CD4-positive, alpha-beta T cell treated with Interferon gamma for 1 hour (primary cell): ENCODE measurements at places on chromosomes 16 and 17.

GRCh38 chr17:30921544-30922196 is at the start of gene ADAP2:
ADAP2 (plus strand) TSS chr17:30921945; CDS start chr17:30922015, 70 bp downstream.
- peak; percentile 45 for DNase-seq

DNA sequence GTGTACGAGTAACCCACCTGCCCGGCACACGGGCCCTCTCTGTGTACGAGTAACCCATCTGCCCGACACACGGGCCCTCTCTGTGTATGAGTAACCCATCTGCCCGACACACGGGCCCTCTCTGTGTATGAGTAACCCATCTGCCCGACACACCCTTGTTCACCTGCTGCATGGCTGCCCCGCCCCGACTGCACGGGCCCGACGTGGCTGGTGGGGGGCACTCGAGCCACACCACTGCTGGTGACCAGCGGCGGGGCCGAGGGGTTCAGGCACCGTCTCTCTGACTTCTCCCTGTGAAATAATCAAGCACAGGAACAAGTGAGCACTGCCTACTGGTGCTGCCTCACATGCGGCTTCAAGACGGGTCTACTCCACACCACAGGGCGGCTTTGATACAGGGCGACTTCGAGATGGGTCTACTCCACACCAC is 22.1 kb downstream of the MAP1LC3B start:
- DNase-seq = no peak

- no peak for DNase-seq
Observed at GRCh38 chr17:2241823-2242222, 61.8 kb downstream of the SMG6 start.

- no peak for DNase-seq
Observed at GRCh38 chr16:78877114-78877655, 723.4 kb downstream of the MAF start.

- DNase-seq = no peak
Observed at GRCh38 chr17:59423137-59423724, 91.8 kb downstream of the YPEL2 start.

- no peak for DNase-seq
Observed at GRCh38 chr16:66886914-66887313, 6.6 kb downstream of the PDP2 start.

DNA sequence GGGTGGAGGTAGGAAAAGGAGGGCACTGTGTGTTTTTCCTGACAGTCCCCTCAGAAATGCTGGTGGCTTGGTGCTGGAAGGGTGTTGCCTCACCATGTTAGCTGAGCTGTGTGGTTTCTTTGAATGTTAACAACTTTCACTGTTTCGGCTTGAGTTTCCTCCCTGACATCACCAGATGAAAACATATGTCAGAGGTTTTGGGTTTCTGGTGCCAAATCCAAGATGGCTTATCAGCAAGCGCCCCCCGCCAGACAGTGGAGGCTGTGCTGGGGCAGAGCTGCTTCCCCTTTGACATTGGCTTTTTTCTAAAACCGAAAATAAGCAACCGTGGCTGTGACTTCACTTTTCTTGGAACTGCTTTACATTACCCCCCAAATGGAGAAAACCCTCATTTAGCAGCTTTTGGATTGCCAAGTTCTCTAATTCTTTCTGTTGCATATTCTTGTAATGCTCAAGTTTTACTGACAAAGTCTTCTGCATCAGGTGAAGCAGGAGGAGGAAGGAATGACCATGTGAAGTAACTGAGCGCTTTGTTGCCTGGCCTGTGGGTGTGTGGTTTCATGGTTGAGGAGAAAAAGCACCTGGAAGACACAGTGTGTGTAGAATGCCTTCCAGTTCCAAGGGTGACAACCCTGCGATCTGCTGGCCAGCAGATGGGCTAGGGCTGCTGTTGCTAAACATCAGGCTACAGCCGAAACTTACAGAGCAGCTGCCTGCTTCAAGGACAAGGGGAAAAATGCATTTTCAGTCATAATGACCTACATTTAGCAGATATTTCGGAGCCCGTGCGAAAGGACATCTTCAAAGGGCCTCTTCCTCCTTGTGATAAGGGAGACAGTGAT is 9.7 kb downstream of the RMI2 start:
- peak; percentile 76 for DNase-seq

DNA sequence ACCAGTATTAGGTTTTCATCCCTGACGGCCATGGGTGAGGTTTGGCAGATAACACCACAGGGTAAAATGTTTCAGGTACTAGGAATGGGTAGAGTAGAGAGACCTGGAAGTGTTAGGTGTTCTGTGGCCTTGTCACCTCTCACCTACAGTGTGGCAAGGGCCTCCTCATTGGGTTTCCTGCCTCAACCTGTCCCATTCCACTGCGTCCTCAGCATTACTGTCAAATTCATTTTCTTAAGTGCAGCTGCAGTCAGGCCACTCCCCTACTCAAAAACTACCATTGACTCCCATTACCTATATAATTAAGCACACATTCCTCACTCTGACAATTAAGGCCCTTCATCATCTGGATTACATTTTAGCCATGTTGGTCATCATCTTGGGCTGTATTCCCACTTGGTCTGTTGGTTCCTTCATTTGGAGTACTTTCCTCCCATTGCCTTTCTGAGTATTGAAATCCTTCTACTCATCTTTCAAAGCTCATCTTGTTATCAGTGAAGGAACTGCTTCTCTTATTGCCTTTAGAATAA is 64.5 kb downstream of the NUP88 start:
- DNase-seq = no peak

DNA sequence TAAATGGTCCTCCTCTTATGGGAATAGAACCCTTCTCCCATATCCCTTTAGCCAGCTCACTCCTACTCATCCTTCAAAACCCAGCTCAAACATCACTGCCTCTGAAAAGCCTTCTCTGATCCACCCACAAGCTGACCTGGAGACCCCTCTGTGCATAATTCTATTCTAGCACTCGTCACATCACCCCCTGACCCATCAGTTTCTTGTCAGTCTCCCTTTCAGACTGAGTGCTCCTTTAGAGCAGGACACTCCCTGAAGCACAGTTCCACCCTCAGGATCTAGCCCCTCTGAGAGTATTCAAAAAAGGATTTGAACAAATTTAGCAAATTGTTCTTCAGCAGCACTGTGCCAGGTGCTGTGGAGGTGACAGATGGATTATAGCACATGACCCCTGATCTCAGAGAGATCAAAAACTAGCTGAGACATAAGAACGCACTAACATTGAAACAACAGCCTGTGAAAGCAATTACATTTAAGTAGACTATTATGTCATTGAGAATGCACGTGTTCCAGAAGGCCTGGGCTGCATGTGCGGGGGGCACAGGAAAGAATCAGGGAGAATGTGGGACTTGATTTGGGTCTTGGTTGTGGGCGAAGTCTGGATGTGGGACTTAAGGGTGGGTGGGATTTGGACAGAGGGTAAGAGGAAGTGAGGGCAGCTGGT is 43.5 kb downstream of the MRPS23 start:
- DNase-seq = no peak

DNA sequence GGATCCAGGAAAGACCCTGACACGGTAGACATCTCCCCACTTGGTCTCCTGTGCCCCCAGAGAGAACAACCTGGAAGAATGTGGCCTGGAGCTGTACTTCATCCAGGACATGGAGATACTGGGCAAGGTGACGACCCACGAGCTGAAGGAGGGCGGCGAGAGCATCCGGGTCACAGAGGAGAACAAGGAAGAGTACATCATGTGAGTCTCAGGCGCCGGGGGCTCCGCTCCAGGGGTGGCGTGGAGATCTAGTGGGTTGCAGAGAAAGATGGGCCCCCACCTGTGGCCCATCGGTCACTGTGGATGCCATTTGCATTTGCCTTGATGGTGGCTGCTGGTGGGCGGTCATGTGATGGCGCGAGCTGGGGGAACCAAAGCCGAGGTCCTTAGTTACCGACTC is 14.9 kb upstream of the CLEC18A start:
- no peak for DNase-seq

DNA sequence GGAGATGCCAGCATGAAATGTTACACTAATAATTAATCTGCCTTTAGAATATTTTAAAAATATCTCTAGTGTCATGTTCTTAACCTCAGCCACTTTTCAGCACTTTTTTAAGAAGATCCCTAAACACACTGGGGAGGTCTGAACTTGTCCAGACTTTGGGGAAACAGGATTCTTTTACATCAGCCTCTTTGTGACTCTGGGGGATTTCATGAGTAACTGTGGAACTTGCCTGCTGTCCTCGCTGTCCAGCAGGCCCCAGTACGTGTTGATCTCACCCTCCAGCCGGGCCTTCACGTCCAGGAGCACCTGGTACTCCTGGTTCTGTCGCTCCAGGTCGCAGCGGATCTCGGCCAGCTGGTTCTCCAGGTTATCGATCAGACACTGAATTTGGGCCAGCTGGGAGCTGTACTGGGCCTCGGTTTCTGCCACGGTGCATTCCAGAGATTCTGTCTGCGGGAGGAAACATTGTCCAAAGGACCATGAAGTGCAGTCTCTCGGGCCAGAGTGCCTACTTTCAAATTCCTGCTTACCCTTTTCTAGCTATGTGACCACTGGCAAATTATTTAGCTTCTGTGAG is 5.5 kb downstream of the KRT40 start:
- no peak for DNase-seq

DNA sequence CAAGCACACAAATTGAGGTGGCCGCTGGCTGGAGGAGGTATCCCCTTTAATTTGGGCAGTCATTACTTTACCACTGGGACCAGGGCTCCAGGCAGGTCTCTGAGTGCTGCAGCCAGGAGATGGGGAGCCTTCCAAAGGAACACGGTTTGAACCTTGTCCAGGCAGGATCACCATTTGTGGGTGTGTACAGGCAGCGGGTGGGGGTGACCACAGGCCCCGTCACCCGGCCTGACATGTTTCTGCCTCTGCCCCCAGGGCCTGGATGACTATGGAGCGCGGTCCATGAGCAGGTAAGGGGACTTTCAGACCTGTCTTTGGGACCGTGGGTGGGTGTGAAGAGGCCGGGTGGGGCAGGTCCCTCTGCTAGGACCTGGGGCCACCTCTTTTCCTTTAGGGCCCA is 57.1 kb upstream of the PVALEF start:
- DNase-seq = no peak

GRCh38 chr17:29595943-29596774 is 3.2 kb downstream of the ANKRD13B start:
- DNase-seq = no peak

DNA sequence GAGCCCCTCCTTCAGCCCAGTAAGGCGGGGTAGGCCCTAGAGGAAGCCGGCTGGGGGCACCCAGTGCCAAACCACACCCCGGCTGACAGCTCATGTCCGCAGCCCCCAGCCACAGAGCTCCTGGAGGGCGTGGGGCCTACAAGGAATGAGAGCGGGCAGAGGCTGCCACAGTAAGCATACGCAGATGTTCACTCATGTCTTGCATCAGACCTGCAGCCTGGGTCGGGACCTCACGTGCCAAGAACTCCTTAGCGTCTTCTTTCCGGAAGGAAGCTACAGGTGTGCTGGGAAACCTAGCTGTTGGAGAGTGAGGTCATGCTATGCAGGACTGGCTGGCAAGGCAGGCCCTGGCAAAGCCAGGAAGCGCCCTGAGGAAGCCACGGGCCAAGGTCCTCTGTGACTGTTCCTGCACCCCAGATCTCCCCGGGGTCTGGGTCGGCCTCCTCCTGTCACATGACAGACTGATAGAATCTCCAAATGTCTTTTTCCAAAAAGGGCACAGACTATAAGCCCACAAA is 1.6 kb downstream of the ZNF598 start:
- DNase-seq = no peak

GRCh38 chr17:70523426-70523825 is 354.1 kb downstream of the KCNJ2 start:
- DNase-seq = no peak

DNA sequence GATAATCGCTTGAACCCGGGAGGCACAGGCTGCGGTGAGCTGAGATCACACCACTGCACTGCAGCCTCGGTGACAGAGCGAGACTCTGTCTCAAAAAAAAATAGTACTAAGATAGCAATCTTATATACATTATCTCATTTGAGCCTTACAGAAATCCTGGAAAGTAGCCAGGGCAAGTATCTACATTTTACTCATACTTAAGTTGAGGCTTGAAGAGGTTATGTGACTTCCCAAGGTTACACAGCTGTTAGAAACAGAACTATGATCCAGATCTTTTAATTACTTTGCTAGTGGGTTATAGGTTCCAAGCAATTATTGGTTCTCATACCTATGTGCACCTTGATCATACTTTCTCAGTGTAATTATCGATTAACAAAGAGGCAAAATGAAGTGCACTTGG is 15.4 kb downstream of the C17orf78 start:
- DNase-seq = no peak

- DNase-seq = no peak
Observed at GRCh38 chr17:65456368-65457151, 104.9 kb downstream of the AXIN2 start.

- DNase-seq = no peak
Observed at GRCh38 chr17:43713494-43714162, 45.0 kb downstream of the SOST start.

- no peak for DNase-seq
Observed at GRCh38 chr17:29294580-29294900, 592 bp upstream of the NUFIP2 start.

DNA sequence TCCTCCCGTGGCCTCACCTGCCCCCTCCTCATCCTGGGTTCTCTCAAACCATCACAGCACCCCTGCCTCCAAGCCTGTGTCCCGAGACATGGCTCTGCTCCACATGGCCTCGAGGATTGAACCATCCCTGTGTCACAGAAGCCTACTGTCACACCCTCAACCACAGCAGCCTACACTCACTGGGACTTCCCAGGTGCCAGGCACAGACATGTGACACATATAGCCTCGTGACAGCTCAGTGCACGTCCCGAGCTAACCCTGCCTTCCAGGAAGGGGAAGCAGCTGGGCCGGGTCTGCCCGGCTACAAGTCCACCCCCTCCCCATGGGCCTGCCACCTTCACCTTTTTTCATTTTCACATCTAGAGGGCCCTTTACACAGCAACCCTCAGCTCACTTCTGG is 238.3 kb downstream of the CPPED1 start:
- DNase-seq = no peak

DNA sequence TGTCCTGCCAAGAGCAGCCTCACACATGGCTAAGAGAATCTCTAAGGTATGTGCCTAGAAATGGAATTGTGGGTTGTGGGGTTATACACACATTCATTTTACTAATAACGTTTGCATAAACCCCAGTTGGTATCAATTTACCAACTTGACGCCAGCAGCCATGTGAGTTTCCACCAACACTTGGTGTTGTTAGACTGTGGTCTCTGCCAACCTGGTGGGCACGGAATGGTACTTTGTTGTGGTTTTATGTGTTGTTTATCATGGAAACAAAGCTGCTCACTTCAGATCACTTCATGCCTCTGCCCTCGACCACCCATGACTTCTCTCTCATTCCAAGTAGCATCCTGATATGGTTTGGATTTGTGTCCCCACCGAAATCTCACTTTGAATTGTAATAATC is 152.0 kb upstream of the CDC42EP4 start:
- no peak for DNase-seq
